ENCODE measurements at places on chromosomes 5 and 9.

GRCh38 chr5:179209359-179210150 lies 135.7 kb downstream of the ADAMTS2 start:
- DNase-seq, result no peak

DNA sequence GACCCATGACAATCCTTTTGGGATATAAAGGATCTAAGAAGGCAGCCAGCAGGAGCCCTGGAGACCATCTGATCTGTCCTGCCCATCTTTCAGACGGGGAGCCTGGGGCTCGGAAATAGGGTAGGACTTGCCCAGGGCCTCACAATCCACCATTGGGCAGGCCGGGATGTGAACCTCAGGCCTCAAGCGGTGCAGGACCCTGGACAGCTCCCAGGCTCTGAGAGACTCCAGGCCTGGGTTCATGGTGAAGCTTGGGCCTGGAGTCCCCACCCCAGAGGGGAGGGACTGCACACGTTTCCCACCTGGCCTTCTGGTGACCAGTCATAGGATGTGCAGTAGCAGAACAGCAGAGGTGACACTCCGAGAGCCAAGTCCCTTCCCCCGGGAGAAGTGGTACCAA lies 36.6 kb upstream of the RAPGEF1 start:
- peak; percentile 70 for DNase-seq

GRCh38 chr9:86410281-86410680 lies 56.1 kb upstream of the TUT7 start:
- DNase-seq, result no peak

- no peak for DNase-seq
Measured at GRCh38 chr5:150503977-150504620, 3.8 kb upstream of the NDST1 start.
